Nephron progenitor cell (in vitro differentiated cells): ENCODE measurements at places on chromosomes 5 and 9.

- peaks cover 24% of the 10 kb centered on the region for H3K4me1 ChIP-seq
- H3K27ac ChIP-seq = no peak overlapping the region
- H3K27me3 ChIP-seq = no peaks in the 10 kb centered on the region
- peaks cover 48% of the 10 kb centered on the region for H3K36me3 ChIP-seq
- DNase-seq = no peak
Measured at GRCh38 chr9:123727332-123727731, 202.6 kb downstream of the DENND1A start.

GRCh38 chr5:81125959-81126358 lies 107.2 kb upstream of the CKMT2 start:
- peaks cover 7% of the 10 kb centered on the region for H3K27me3 ChIP-seq
- no peak overlapping the region for H3K27ac ChIP-seq
- H3K4me3 ChIP-seq = no peak overlapping the region
- no peak for DNase-seq
- H3K36me3 ChIP-seq = no peaks in the 10 kb centered on the region

GRCh38 chr9:127598839-127599549 lies 13.1 kb upstream of the STXBP1 start:
- no peaks in the 10 kb centered on the region for H3K36me3 ChIP-seq
- no peak overlapping the region for H3K4me3 ChIP-seq
- H3K27ac ChIP-seq = no peak overlapping the region
- peaks cover 18% of the 10 kb centered on the region for H3K4me1 ChIP-seq

- H3K27me3 ChIP-seq = no peaks in the 10 kb centered on the region
- no peak overlapping the region for H3K4me3 ChIP-seq
- no peak overlapping the region for H3K27ac ChIP-seq
- no peaks in the 10 kb centered on the region for H3K36me3 ChIP-seq
- DNase-seq = no peak
Measured at GRCh38 chr9:69276775-69277174, 48.2 kb upstream of the ENTREP1 start.

DNA sequence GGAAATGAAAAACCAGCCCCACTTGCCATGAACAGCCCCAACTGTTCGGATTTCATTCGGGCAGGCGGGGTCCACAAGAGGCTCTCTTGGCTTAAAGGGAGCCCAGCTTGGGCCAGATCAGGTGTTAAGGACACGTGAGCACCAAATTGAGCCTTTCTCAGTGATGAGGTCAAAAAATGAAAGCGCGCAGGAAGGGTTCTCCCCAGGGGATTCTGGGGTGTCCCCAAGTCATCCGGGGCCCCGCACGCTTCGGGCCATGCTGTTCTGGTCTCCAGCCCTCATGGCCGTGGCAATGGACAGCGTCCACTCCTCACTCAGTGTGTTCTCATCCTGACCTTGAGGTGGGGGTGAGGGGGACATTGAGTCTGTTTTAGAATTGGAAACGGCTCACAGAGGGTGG lies 10.9 kb downstream of the AK1 start:
- peaks cover 4% of the 10 kb centered on the region for H3K27me3 ChIP-seq
- no peak overlapping the region for H3K4me3 ChIP-seq

DNA sequence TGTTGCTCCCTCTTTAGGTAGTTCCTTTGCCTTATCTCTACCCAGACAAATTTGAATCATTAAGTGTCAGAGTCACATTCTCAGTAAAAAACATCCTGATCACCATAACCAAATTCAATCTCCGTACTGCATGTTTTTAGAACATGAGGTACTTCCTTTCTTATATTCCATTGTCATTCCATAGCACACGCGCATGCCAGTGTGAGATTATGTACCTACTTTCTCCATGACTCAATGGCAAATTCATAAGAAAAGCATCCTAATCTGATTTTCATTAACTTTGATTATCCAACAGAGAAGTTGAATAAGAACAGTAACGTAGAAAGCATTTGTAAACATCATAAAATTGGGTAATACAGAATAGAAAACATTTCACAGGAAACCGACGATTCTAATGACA lies 1118.6 kb upstream of the CDH9 start:
- H3K4me1 ChIP-seq = no peaks in the 10 kb centered on the region
- H3K27me3 ChIP-seq = no peaks in the 10 kb centered on the region
- H3K27ac ChIP-seq = no peak overlapping the region
- no peak for DNase-seq
- no peaks in the 10 kb centered on the region for H3K36me3 ChIP-seq

GRCh38 chr5:148408092-148408491 lies 24.3 kb downstream of the FBXO38 start:
- H3K4me3 ChIP-seq = no peak overlapping the region
- no peak for DNase-seq
- no peaks in the 10 kb centered on the region for H3K27me3 ChIP-seq
- no peak overlapping the region for H3K27ac ChIP-seq
- peaks cover 77% of the 10 kb centered on the region for H3K36me3 ChIP-seq
- H3K4me1 ChIP-seq = no peaks in the 10 kb centered on the region

DNA sequence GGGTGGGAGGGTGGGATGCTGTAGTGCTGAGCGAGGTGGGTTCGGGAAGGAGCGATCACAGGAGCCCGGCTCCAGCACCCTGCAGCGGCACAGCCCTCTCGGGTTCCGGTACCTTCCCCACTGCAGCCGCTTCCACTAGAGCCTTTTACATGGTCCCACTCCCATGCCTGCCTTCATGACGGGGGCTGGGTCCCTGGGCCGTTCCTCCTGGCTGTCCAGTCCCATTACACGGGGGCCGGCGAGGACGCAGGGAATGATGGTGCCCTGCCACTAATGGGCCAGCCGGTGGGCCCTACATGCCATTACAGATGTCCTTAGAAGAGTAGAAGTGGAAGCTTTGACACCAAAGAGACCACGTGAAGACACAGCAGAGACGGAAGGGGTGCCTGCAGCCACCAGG lies 104.6 kb upstream of the PPP1R26 start:
- H3K4me3 ChIP-seq = no peak overlapping the region
- H3K27ac ChIP-seq = no peak overlapping the region
- peaks cover 3% of the 10 kb centered on the region for H3K27me3 ChIP-seq
- no peak for DNase-seq
